Activated CD8-positive, alpha-beta T cell treated with anti-CD3 and anti-CD28 coated beads, Interleukin-2, amount 10 ng/mL, durations not matched to agents 7 days and 5 days (primary cell): ENCODE measurements at places on chromosomes 3 and 15. TPM values are rescaled to one million over a fixed set of nuclear protein-coding genes. Genes with fewer than 3 reads are reported as not detected.

The CCRL2 gene
- 11.2 TPM for total RNA-seq

The ALPK3 gene
- total RNA-seq = 0.24 TPM

The NUSAP1 gene
- 287 TPM for total RNA-seq

- no peaks in the 10 kb centered on the region for H3K27me3 ChIP-seq
- no peak for DNase-seq
- no peak overlapping the region for H3K27ac ChIP-seq
- H3K36me3 ChIP-seq = no peaks in the 10 kb centered on the region
- H3K4me1 ChIP-seq = no peaks in the 10 kb centered on the region
Measured at GRCh38 chr15:97459771-97460170, 500.7 kb upstream of the ARRDC4 start.

GRCh38 chr3:73611176-73611575 lies 13.6 kb downstream of the PDZRN3 start:
- H3K4me1 ChIP-seq = no peaks in the 10 kb centered on the region
- DNase-seq = no peak
- no peaks in the 10 kb centered on the region for H3K27me3 ChIP-seq
